Stimulated activated CD4-positive, alpha-beta T cell treated with anti-CD3 and anti-CD28 coated beads, Interleukin-1b, Interleukin-23, amount 100 ng/mL, for 48 hours (primary cell): ENCODE measurements at places on chromosomes 5 and 9.

DNA sequence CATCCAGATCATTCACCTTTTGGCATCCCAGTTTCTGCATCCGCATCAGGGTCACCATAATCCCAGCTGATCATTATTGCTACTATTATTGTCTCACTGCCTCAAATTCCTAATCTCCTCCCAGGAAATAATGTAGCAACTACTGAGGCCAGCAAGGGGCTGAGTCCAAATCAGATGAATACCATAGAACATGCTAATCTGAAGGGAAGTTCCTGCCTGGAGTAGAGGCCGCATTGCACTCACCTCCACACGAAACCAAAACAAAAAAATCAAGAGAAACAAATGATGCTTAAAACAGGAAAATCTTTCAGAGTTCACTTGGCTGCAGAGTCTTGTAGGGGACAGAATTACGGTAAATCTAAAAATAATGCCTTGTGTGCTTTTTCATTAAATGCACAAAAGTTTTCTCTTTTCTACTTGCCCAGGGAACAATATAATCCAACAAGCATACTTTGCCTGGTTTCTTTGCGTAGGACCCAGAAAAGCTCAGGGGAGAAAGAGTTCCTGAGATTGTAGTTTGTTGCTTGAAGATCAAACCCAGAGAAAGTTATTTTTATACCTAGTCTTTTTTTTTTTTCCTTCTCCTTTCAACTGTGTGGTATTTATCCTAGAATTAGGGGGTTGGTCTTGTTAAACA is 87.7 kb upstream of the KLF4 start:
- no peak for DNase-seq

DNA sequence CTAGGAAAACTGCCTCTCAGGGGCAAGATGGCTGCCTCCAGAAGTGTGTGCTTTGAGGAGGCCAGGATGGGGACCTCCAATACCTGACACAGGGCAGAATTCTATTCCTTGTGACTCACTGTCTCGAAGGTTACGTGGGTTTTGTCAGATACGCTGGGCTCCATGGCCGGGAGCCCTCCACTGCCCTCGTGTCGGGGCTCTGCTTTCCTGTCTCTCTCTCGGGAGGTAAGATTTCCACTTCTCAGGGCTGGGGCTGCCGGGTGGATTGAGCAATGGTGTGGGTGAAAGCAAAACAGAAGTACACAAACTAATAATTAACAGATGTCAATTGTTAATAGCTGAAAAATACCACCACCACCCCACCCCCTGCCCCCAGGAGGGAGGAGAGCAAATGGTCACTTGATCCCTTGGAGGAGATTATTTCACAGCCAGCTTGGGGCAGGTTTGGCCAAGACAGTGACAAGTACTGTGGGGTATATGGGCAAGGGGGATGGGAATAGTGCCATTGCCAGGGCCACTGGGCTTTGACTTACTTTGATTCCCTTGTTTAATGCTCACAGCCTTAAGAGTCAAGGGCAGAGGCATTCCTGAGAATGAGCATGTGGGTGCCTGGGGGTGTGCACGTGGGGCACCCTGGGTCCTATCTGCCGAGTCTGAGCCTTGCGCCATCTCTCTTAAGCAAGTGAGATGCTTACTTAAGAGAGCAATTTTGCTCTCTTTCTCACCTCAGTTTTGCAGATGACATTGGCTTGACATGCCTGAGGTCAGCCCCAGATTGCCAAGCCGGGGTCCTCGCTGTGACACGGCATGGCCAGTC is 28.8 kb upstream of the DAB2IP start:
- no peak for DNase-seq

GRCh38 chr5:80689627-80690026 is 34.8 kb upstream of the DHFR start:
- no peak for DNase-seq

DNA sequence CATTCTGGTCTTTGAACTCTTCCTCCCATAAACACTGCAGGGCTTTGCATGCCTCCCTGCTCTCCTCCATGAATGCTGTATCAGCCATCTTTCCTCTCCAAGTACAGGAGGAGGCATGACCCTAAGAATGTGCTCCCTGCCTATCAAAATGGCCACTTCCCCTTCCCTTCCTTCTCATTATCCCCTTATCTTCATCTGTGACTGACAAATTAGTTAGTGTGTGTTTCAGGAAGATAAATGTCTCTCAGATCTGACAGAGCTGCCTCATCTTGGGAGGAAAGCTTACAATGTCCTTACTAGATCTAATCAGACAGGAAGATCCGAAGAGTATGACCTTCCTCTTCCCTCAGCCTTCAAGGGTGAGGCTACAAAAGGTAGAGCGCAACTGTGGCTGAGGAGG is 46.2 kb downstream of the TLR4 start:
- no peak for DNase-seq

DNA sequence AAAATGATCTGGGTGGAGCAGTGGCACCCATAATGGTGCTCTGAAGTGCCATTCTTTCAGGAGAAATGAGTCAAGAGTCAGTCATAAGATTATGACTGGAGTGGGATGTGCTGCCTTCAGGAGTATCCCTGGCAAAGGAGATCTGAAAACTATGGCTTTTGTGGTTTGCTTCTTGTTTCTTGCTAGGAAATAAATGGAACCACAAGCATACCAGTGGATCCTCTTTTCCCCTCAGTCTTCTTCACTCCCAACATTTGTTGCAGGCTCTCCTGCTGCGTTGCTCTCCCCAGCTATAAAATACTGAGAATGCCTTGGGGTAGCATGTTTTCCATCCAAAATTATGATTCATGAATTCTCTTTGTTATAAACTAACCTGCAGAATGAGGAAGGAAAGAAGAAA is 199.1 kb downstream of the NNT start:
- no peak for DNase-seq

GRCh38 chr9:99505936-99506335 is 283.9 kb downstream of the SEC61B start:
- DNase-seq = no peak

GRCh38 chr9:104091708-104092107 is 2.4 kb upstream of the SMC2 start:
- DNase-seq = no peak

- DNase-seq = no peak
Measured at GRCh38 chr9:122143876-122144405, 15.6 kb downstream of the NDUFA8 start.

GRCh38 chr9:70012569-70012968 is 31.1 kb upstream of the MAMDC2 start:
- no peak for DNase-seq

- no peak for DNase-seq
Measured at GRCh38 chr5:108451269-108451668, 69.4 kb upstream of the FBXL17 start.

GRCh38 chr5:78985116-78985724 is at the start of gene ARSB:
TSS of gene ARSB (minus strand) at chr5:78985310. CDS start at chr5:78985248, 62 bp downstream.
- peak; percentile 52 for DNase-seq

DNA sequence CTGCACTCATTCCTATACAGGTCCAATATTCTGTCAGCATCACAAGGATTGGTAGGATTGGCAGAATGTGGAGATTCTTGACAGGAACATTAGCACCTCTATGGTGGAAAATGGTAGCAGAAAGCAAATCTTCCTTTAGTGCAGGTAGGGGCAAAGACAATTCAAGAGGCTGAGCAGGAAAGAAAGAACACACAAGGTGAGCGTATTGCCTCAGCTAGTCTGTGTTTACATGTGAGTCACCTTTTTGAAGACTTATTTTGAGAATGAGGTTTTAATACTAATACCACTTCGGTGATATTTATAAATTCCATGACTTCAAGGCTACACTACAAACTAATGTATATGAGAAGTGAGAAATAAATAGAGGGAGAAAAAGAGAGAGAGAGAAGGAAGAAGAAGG is 717.0 kb downstream of the BRINP1 start:
- DNase-seq = no peak

DNA sequence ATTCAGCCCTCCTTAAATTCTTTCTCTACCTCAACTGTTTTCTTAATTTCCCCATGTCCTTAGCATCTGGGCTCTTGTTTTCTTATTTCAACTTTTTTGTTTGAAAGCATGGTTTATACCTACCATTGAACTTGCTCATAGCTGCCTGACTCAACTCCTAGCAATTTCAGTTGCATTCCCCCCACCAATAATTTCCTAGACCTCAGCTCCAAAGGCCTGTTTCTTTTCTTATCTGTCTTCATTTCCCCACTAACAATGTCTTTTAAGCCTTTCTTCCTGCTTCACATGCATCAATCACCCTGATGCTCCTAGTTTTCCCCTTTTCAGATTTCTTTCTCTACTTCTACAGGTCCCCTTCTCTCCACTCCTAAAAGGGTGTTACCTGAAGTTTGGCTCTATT is 129.7 kb upstream of the PDE4D start:
- no peak for DNase-seq

- no peak for DNase-seq
Measured at GRCh38 chr5:27015758-27016157, 22.6 kb downstream of the CDH9 start.

DNA sequence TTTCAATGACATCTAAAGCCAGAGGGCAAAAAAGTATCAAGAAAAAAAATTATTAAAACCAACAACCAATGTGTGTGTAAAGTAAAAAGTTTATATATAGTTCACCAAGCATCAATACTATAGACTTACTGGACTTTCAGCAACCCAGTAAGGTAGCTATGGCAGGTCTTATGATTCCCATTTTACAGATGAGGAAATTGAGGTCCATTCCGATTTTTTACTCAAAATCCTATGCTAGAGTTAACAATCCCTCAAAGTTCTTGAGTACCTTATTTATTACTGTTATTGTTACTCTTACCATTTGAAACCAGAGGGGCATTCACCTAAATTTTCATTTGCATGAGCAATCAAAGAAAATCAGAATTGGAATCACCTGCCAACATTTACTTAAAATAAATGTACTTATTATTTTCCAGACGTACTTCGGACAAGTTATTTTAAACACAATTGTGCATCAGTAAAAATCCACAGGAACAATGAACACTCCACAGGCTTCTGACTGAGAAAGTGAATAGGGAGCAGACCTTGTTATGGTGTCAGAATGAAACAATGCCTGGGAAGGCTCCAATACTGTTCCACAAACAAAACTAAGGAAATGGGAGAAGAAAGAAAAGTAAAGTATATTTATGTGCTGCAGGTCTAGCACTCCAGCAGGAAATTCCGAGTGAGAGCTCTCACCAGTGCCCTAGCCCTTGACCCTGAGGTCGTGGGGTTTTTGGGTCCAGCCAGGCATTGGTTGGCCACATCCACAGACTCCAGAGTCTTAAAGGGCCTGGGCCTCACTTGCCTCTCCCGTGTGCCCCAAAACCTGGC is 229.9 kb downstream of the PIK3R1 start:
- no peak for DNase-seq

GRCh38 chr9:107422189-107423185 is 67.1 kb downstream of the KLF4 start:
- peak; percentile 17 for DNase-seq

GRCh38 chr5:179288101-179288808 is 57.0 kb downstream of the ADAMTS2 start:
- no peak for DNase-seq

DNA sequence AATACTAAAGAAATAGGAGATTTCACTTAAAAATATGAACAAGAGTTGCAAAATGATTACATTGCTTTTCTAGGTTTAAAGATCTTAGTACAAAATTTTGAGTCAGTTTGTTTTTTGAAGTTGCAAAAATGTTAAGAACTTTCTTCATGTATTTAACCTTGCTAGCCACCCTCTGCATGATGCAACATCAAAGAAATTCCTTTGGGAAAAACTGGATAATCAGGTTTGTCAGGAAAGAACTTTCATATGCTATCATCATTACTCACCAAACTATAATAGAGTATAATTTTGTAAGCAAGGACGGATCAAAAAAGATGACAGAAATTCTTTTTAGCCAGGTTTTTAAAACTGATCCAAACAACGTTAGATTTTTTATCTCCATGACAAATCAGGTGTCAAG is 116.9 kb upstream of the MRPS30 start:
- no peak for DNase-seq

DNA sequence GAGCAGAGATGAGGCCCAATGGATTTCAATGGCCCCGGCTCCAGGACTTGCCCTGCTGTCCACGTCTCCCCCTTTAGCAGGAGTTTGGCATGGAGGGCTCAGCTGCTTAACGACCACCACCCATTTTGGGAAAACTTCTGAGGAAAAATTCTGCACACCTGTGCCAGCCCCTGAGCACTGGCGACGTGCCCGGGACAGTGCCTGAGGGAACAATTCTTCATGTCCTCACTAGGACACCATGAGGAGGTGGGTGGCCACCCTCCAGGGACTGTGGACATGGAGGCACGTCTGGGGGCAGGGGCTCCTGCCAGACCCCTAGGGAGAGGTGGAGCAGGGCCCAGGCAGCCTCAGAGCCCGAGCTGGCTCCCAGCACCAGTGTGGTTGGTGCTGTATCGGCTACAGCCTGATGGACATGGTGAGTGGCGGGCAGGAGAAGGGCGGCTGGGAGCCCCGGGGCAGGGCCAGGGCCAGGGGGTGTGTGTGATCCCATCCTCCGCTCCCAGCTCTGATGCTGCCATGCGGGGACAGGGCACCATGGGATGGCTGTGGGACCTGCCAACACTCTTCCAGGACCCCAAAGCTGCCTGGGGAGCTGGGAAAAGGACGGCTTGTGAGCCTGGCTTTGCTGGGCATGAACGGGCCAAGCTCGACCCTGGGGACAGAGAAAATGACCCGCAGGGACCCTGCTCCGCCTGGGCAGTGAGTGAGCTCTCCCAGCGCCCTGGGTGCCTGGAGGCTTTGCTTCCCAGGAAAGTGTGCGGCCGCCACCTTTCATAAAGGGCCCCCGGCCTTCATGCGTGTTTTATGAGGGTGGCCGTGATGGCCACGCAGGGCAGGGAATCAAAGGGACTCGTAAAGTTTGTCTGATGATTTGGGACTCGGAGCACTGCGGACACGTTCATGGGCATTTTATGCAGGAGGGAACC is 3.6 kb upstream of the QSOX2 start:
- DNase-seq = no peak
